T-helper 17 cell (primary cell): ENCODE measurements at places on chromosomes 7 and 10.
A peak's percentile ranks its signal among the peaks of the same experiment; 100 is the strongest.

DNA sequence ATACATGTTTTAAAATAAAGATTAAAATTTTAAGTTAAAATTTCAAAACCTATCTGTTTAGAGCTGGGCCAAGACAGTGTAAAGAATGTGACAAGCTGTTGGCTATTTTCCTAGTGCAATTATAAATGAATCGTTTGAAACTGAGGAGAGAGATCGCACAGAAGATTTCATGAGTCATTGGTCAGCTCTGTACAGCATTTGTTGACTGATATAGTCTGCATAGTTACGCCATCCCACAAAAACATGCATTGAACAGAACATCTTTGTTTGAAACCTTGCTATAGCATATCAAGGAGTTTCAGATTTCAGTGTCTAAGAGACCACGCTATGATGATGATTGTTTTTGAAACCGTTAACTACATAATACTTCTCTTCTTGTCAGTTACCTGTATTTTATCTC is 1.3 kb upstream of the C10orf67 start:
- no peak for DNase-seq

GRCh38 chr10:17153321-17153720 is 23.7 kb upstream of the CUBN start:
- no peak for DNase-seq

DNA sequence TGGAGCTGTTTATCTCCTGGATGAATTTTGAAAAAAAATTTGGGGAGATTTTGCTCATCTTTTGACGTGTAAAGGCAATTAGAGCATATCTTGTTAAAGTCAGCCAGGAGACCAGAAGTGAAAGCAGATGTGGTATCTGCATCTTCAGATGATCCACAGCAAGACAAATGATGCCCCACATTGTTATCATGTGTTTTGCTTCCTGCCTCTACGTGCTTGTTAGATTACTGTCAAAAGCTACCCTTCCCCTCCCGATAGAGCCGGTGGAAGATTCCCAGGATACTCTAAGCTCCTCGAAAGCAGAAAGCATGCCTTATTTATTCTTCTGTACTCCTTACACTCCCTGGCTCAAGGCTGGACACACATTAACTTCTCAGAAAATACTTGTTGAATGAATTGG is 12.9 kb downstream of the COL17A1 start:
- DNase-seq: no peak

DNA sequence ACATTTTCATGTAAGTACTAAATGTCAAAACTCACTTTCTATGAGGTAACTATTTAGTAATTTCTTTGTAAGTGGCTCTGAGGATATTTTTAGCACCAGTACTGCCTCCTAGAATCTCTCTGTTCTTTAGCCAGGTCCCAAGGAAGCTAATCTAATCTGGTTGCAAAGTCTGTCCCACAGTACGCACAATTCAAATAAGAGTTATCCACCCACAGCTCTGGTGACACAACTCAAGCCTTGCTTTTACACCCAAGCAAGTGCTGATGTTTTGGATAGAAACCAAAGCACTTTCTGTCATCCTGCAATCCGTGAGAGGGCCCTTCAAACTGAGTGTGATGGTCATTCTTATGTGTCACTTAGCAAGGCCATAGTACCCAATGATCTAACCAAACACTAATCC is 14.5 kb downstream of the GIMAP5 start:
- no peak for DNase-seq

- DNase-seq: no peak
Measured at GRCh38 chr7:102284891-102285539, 1.7 kb upstream of the SH2B2 start.

- DNase-seq: no peak
Measured at GRCh38 chr7:51144178-51144577, 172.4 kb downstream of the COBL start.

GRCh38 chr10:61120805-61121204 is 176.8 kb upstream of the RHOBTB1 start:
- DNase-seq: no peak

- DNase-seq: no peak
Measured at GRCh38 chr7:33968591-33968990, 63.3 kb downstream of the BMPER start.

- no peak for DNase-seq
Measured at GRCh38 chr10:125742465-125742864, 23.0 kb downstream of the EDRF1 start.

DNA sequence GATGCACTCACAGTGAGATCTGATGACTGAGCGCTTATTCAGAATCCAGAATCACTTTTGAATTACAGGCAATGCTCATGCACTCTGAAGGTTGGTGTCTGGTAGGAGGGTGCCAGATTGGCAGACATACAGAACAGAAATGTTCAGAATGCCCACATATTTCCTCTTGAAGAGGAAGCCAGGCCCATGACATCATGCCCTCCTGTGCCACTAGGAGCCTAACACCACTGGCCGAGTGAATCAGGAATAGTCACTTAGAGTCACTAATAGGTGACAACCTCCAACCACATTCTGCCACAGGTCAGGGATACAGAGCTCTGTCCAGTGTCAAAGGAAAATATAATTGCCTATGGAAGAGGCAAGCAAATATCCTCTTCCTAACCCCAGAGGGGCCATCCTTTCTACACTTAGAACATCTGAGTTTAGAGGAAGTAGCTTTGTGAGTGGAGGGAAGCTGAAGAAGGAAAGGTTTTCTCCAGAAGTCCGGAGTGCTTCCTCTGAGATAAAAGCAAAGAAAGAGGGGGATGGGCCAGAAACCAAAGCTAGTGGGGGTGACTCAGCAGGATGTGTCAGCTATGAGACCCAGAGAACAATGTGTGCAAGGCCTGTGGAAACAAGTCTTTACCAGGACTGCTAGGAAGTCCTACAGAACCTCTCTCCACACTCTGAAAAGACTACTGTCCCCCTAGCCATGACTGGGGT is 838.8 kb downstream of the GRID1 start:
- no peak for DNase-seq

GRCh38 chr7:98288064-98288823 is 6.8 kb downstream of the BRI3 start:
- DNase-seq: no peak

GRCh38 chr10:53209944-53210611 is 437.5 kb upstream of the MBL2 start:
- DNase-seq: no peak

- no peak for DNase-seq
Measured at GRCh38 chr10:132972986-132973902, 30.9 kb upstream of the CFAP46 start.

DNA sequence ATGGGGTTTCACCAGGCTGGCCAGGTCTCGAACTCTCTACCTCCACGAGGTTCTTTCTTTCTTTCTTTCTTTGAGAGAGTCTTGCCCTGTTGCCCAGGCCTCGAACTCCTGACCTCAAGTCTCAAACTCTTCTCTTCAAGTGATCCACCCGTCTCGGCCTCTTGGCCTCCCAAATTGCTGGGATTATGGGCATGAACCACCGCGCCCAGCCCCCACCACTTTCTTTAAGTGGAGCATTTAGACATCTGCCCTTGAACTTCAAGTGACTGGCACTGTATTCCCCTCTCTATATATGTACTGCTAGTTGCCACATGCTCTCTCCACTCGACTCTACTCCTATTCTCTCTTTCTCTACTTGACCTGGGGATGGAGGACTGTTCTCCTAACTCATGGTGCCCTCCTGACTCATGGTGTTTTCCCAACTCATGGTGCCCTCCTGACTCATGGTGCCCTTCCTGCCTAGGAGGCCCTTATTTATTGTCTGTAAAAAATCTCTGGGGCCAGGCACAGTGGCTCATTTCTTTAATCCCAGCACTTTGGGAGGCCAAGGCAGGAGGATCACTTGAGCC is 19.3 kb upstream of the ACHE start:
- no peak for DNase-seq

GRCh38 chr10:12420530-12421120 is 71.3 kb downstream of the CAMK1D start:
- DNase-seq: no peak

GRCh38 chr10:26824015-26824690 is 36.6 kb downstream of the ABI1 start:
- DNase-seq: no peak

GRCh38 chr10:86400705-86401587 is 34.4 kb upstream of the GRID1 start:
- DNase-seq: peak; percentile 63

GRCh38 chr7:121741896-121742295 is 131.1 kb upstream of the PTPRZ1 start:
- no peak for DNase-seq
